ENCODE measurements at places on chromosomes 2 and 18. TPM values are rescaled to one million over a fixed set of nuclear protein-coding genes. Genes with fewer than 3 reads are reported as not detected.

DNA sequence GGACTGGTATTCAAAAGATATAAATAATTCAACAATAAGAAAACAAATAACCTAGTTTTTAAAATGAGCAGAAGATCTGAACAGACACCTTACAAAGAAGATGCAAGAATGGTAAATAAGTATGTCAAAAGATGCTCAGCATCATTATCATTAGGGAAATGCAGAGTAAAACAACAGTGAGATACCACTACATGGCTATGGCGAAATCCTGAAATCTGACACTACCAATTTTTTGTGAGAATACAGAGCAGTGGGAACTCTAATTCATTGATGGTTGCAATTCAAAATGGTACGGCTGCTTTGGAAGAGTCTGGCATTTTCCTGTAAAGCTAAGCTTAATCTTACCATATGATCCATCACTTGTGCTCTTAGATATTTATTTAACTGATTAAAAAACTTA, 151.8 kb downstream of the UBR3 start:
- no peak for DNase-seq

DNA sequence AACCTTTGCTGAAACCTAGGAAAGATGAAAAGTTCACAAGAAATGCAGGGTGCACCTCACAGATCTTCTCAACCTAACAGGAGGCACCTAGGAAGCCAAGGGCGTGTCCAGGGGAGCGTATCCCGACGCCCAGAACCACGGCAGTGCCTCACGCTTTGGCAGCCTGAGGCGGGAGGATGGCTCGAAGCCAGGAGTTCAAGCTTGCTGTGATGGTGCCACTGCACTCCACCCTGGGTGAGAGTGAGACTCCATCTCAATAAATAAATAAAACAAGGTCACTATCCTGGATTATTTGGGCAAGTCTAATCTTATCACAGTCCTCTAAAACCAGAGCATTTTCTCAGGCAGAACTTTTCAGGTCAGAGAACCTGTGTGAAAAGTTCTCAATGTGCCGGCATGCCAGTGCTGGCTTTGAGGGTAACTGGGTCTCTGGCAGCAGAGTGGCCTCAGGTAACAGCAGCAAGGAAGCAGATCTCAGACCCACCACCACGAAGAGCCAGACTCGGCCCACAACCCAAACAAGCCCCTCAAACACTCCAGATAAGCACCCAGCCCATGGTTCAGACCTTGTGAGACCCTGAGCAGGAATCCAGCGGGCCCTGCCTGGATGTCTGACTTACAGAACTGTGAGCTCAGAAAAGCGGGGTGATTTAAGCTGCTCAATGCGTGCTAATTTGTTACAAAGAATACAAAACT, 11.7 kb downstream of the HSBP1L1 start:
- no peak for DNase-seq

DNA sequence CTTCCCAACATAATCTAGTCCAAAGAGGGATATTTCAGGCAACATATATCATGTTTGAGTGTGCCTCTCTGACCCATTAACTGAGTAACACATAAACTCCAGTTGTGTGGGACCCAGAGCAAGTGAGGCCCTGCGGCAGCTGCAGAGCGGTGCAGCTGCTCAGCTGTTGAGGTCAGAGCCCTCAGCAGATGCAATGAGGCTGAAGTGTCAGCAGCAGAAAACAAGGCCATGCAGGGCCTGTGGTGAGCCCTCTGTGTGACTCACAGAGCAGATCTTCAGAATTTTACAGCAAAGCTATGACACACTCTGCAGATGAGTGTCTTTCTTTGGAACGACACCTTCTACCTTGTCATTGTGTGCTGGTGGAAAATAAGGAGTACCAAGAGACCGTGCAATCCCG, 168.5 kb downstream of the CBLN2 start:
- DNase-seq: no peak

DNA sequence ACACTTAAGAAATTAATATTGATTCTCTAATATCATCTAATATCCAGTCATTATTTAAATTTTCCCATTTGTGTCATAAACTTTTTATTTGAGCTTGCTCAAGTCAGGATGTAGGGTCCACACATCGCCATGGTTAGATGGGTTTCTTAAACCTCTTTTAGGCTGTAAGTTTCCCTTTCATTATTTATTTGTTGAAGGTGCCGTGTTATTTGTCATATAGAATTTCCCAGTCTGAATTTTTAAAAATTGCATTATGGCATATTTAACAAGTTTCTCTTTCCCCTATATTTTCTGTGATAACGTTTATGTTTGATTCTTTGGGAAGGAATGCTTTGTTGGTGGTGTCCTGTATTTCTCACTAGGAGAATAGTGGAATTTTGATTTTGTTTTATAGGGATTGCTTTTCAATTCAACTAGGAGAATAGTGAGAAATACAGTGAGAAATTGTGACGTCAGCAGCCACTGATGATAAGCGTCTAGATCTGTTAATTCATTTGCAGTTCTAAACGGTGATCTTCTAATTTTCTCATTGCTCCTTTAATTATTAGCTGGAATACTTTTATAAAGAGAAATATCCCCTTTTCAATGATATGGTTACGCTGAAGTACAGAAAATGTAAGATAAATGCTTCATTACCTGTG, 44.6 kb upstream of the AAK1 start:
- no peak for DNase-seq

GRCh38 chr18:77062518-77063003, 70.0 kb downstream of the MBP start:
- DNase-seq: no peak

GRCh38 chr2:216205486-216205885, 96.3 kb downstream of the XRCC5 start:
- no peak for DNase-seq

GRCh38 chr2:102803041-102803896, 41.4 kb downstream of the TMEM182 start:
- DNase-seq: no peak

DNA sequence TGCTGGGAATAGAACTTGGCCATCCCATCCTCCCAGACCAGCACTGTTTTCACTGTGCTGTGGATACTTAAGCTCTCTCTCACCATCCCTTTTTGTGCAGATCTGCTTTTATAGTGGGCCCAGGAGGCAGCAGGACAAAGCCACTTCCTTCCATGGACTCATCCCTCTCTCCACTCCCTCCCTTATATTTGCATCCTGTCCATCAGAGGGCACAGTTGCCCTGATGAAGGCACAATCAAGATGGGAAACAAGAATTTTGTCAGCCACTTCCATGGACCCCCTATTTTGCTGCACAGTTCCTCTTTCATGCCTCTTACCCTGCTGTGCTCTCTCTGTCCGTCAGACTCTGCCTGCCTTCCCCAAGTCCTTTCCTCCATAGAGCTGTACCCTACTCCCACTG, 338.7 kb downstream of the HRH4 start:
- DNase-seq: no peak

DNA sequence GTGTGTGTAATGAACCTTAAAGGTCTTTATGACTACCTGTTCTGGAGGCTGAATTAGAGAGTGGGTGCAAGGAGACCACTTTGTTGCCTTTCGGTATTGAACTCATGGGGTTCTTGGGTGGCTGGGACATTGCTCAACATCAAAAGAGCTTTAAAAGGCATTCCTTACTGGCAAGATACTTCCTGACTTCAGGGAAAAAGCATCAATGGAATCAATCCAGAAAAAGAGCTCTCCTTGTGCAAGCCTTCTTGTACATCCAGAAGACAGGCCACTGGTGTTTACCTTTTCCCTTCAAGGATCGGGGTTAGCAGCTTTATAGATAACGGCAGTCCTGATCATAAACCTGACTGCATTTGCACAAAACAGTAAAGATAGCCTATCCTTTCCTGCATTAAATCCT, 9.5 kb downstream of the PNO1 start:
- DNase-seq: no peak

DNA sequence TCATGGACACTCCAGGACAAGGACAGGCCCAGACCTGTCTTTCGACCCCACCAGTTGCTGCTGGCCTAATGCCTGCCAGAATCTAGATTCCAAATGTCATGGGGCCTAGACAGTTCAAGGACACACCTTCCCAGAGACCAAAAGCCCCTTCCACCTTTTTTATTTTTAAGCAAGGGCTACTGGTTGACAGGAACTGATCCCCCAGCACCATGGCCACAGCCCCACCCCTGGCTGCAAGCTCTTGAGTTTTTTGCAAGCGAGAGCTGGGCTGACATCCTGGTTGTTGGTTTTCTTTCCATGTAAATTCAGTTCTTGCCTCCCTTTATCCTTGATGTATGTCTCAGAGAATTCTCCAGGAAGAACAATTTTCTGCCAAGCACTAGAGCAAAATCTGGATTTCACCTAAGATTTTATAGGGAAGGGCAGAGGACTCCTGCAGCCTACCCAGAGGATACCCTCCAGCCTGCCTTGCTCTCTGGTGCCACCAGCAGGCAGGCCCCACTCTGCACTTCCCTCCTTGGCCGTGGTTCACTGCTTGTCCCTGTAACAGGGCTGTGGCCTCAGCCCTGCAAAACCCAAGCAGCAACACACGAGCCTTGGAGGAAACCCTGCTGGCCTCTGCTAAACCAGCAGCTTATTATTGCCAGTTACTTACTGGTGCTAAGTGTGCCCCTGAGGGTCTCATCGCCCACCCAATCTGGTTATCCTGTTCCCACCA, 97.7 kb downstream of the TWIST2 start:
- no peak for DNase-seq

GRCh38 chr18:50469380-50469781, 90.5 kb upstream of the MAPK4 start:
- peak; percentile 9 for DNase-seq

GRCh38 chr2:62334009-62334408, 138.1 kb downstream of the B3GNT2 start:
- no peak for DNase-seq

DNA sequence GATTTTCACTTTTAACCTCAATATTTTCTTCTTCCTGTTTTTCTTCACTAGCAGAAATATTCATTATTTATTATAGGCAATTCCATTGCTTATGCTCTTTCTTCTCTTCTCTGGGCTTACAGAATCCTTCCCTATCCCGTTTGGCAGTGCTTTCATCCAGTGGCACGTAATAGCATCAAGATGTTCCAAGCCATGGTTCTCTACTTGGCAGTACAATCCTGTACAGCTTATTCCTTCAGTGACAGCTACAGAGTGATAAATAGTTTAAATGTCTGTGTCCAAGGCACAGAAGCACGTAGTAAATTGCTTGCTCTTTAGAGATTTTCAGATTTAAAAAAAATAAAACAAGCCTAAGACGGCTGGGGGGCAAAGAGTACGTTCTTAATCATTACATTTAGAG, 1964.3 kb downstream of the SUCLG1 start:
- DNase-seq: no peak

GRCh38 chr18:6793986-6794385, 64.5 kb downstream of the ARHGAP28 start:
- DNase-seq: no peak

DNA sequence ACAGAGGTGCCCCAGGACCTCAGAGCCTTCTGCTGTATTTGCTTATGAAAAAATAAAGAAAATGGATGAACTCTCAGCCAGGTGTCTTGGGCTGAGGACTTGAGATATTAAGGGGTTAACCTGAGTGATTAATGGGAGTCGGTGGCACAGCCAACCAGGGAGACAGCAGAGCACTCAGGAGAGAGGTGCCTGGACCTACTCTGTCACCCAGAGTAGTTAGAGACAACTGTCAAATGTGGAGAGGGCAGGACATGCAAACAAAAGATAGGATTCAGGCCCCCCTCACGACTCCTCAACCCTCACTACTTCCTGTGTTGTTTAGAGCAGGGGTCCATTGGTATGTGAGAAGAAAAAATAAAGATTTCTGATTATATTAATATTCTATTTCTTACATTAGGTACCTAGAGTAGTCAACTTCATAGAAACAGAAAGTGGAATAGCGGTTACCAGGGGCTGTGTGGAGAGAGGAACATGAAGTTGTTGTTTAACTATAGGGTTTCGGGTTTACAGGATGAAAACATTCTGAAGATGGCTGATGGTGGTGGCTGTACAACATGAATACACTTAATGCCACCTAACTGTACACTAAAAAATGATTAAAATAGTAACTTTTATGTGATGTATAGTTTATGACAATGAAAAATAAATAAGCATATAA, 28.6 kb upstream of the CETN1 start:
- DNase-seq: no peak

DNA sequence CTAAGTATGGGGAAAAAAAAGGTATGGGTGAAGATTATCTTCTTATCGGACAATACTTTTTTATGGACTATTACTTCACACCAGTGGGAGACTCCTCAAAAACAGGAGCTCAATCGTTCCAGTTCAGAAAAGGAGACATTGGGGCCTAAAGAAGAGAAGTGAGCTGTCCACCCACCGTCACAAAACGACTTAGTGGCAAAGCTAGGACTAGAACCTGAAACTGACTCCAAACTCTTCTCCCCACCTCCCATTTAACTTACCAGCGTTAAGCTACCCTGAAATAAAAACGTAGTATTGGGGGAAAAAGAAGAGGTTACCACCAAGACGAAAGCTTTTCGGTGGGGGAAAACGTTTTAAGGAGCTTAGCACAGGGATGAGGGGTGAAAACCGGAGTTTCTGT, 503 bp downstream of the GTF3C3 start:
- DNase-seq: no peak

- DNase-seq: no peak
These were observed 614.5 kb downstream of the IRS1 start for GRCh38 chr2:226184940-226185615.

DNA sequence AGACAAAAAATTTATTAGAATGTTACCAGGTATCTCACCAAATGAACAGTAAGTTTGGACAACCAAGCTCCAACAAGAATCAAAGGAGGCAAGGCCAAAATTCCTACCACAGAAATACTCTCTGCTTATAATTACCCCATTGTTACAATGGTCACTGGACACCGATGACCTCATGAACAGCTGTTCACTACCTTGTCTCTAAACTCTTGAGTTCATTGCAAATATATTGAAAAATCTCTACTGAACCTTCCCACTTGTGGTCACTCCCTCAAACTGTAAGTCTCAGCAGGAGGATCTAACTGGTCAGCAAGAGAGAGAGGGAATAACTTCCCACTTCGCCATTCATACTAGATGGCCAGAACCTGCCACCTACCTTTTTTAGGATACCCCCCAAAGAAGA, 50.0 kb downstream of the ERBB4 start:
- no peak for DNase-seq

- no peak for DNase-seq
These were observed 201.0 kb downstream of the MBD2 start for GRCh38 chr18:54023471-54023870.

Gene NT5C1B
- not detected for total RNA-seq

Gene RNU2-63P
- total RNA-seq: not detected

Gene DSG1
- total RNA-seq: 0.16 TPM

Gene ZBTB7C
- total RNA-seq: 0.78 TPM

Gene BCL11A
- 128 TPM for total RNA-seq

Gene MEMO1
- 79.1 TPM for total RNA-seq

Gene CNNM3
- total RNA-seq: 8.3 TPM
